ENCODE measurements at places on chromosomes 6 and 20.

DNA sequence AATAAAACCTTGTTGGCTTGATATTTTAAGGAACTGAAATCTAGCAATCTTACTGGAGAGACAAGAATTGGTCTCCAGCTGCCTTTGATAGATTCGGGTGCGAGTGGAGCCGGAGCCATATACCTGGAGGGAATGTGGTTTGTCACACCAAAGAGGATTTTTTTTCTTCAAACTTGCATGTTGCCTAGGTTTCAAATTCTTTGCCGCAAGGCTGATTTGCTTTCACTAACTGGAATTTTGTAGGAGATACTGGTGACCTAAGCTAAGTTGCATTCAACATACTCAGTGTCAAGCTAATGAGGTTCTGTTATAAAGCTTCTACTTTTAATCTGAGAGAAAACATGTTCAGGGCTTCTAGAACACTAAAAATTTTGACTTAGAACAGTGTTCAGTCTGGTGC is 39.7 kb upstream of the ASIP start:
- DNase-seq: no peak

- no peak for DNase-seq
Measured at GRCh38 chr20:43922614-43923013, 8.0 kb downstream of the TOX2 start.

DNA sequence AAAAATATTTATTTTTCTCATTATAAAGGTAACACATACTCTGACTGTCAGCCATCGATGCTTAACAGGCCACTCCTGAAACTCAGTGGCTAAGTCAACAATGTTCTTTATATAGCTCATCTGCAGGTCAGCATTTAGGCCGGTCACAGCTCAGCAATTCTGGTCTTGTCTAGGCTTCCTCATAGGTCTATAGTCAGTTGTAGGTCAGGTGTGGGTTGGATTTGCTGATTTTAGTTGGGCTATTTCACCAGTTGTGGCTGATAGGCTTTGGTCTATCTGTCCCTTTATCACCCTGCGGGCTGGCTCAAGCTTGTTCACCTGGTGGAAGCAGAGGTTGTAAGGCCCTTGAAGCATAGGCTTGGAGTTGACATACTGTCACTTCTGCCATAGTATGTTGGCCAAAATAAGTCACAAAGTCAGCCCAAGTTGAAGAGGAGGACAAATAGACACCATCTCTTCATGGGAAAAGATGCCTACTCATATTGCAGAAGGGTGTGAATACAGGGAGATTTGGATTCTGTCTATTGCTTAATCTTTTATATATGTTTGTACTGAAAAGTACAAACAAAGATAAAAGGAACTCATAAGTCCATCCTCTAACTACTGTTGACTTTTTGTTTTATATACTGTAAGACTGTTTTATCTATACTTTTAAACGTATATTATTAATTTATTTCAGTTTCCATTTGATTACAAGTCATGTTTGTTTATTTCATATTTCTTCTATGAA is 75.0 kb downstream of the BCKDHB start:
- no peak for DNase-seq

DNA sequence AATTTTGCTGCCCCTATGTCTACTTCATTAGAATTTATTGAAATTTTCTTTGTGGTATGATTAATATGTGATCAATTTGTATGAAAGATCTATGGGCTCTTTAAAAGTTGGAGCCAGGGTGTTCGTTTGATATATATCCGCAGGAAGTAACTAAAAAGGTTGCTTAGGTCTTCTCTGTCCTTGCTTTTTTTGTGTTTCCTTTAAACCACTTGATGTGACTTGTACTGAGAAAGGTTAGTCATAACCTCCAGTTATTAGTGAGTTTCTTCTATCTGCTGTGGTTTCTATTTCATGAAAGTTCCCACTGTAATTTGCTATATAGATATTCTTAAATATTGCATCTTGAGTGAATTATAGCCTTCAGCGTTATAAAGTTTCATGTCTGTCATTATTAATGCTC is 585.3 kb upstream of the ARID1B start:
- no peak for DNase-seq

- no peak for DNase-seq
Measured at GRCh38 chr6:75205776-75206575, at the start of gene COL12A1. TSS of gene COL12A1 (minus strand) at chr6:75206053. CDS start at chr6:75202792, 3,261 bp downstream.

DNA sequence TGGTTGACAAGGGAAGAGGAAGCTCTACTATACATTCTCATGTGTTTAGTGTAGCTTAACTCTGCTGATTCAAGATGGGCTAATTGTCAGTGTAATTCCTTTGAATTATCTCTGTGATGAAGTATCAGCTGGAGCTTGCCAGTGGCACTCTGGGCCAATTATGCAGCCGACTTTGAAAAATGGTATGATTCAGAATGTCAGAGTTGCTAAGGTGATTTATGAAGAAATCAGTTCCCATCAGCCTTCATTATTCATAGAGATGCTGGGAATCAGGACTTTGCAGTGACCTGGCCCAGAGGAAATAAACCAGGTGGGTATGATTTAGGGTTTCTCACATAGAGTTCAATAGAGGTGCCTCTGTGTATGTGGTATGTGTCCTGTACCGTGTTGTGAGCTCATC is 33.4 kb downstream of the KCNS1 start:
- no peak for DNase-seq

DNA sequence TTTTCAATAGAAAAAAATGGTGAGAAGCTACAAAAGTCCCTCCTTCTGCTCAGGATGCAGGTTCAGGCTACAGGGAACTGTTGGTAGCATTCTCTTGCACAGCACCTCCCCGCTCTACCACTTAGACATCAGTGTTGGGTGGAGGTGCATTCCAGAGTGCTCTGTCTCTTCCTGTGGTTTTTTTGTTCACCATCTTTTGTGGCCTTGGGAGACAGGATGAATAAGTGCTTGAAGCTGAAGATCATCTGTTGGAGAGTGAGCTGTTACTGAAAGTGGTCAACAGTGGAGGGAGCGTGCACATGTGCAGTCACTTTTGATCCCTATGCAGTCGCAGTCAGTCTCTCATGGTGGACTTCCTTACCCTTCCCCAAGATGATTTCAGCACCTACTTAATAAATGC is 16.6 kb upstream of the BTBD3 start:
- DNase-seq: no peak

- no peak for DNase-seq
Measured at GRCh38 chr6:13229205-13230085, 98.9 kb downstream of the TBC1D7 start.

GRCh38 chr6:112983713-112984261 is 636.7 kb downstream of the RFPL4B start:
- no peak for DNase-seq

DNA sequence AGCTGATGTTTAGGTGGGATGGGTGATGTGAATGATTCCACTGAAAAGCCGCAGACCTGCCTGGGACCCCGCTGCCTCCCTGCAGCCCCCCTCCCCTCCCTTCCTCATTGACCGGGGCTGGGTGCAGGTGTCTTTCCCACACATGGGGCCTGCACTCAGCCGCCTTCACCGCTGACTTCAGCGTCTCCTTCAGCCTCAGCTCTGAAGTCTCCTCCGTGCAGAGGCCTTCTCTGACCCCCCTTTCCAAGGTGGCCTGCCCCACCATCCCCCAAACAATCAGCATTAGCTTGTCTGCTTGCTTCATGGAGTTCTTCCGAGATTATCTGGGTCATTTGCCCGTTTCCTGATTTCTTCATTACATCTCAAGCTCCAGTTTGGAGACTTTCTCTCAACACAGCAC is 140.7 kb downstream of the SMOC2 start:
- no peak for DNase-seq

GRCh38 chr6:143236151-143236798 is 175.6 kb downstream of the AIG1 start:
- DNase-seq: no peak

GRCh38 chr6:48835421-48835958 is 627.6 kb downstream of the MMUT start:
- DNase-seq: no peak

- DNase-seq: no peak
Measured at GRCh38 chr20:1450926-1451491, 15.6 kb downstream of the NSFL1C start.

DNA sequence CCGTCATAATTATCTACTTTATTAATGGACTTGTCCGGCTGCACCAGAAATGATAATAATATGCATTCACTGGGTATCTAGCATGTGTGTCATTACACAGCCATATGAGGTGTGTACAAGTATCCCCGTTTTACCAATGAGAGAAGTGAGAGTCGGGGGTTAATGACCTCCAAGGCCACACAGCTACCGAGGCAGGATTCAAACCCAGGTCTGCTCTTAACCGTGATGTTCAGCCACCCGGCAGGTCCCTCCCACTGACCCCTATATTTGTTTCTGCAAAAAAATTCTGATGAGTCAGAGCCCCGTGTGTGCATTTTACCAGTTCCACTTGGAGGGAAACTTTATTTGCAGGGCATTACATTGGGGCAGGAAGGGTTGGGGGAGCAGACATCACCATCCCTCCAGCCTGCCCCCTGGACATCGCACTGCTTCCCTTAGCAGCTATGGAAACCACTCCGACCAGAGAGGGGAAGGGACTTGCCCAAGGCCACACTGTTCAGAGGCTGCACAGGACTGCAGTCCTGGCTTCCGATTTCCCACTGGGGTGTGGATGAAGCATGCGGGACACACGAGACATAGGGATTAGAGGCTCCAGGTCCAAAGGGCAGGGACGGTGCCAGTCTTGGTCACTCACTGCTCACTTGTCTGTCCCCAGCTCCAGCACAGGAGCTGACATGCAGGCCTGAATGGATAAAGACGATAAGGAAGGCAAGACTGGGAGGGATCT is 10.1 kb upstream of the SRC start:
- DNase-seq: no peak

DNA sequence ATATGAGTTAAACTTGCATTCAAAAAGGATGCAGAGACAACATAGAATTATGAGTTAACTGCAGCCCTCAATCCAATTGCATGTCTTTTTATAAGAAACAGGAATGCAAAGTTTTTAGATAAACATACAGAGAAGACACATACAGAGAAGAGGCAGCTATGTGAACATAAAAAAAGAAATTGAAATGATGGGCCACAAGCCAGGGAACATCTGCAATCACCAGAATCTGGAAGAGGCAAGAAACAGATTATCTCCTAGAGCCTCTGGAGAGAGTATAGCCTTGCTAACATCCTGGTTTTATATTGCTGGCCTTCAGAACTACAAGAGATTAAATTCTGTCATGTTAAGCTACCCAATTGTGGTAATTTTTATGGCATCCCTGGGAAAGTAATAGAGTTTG is 257.2 kb upstream of the EYS start:
- DNase-seq: no peak

DNA sequence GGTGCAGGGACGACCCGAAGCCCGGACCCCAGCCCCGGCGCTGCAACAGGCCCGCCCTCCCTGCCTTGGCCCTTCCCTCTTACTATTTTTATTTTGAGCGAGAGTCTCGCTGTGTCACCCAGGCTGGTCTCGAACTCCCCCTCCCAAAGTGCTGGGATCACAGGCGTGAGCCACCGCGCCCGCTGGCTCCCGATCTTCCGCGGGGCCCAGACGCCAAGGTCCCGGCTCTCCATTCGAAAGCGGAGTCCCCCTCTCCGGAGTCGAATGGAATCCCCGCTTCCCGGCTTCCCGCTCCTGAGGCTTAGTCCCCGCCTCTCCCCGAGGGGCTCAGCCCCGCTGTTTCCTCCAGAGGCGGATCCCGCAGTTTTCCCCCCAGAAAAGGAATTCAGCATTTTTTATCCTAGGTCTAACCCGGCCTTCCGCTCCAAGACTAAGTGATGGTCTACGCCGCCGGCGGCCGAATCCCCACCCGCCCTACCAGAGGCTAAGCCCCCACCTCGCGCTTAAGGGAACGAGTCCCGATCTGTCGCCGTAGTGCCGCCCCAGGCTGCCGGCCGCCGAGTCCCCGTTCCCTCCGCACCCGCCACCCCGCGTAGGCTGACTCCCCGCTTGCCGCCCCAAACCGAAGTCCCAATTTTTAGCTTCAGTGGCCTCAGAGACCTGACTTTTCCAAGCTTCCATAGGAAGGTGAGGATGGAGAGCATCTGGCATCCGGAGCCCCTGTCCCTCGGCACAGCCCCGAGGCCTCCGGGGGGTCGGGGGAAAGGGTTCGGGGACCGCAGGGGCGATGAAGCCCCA is 11.5 kb upstream of the TMC2 start:
- DNase-seq: no peak

DNA sequence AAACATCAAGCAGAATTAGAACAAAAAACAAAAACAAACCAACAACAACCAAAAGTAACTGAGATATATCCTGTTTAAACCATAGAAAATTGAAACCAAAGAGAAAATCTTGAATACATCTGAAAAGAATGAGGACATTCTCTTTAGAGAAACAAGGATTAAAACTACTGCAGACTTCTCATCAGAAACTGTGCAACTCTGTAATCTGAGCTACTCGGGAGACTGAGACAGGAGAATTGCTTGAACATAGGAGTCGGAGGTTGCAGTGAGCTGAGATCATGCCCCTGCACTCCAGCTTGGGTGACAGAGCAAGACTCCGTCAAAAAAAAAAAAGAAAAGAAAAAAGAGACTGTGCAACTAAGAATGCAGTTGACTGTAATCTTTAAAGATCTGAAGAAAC is 153.4 kb downstream of the SYNDIG1 start:
- no peak for DNase-seq

DNA sequence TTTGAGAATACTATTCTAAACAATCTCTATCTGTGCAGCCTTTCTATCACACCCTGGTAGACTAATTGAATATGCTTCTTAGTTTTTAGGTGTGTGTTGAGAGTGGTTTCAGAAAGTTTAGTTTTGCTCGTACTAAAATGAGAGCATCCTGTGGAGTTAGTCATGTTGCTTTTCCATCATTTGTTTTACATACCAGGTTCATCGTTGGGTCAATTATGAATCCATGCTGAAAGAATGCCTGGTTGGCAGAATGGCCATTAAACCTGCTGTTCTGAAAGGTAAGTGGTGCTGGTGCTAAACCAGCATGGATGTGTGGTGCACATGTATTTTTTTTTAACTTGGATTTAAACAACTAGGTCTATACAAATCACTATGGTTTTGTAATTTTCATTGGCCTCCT is 49.3 kb downstream of the CYB5R4 start:
- no peak for DNase-seq

DNA sequence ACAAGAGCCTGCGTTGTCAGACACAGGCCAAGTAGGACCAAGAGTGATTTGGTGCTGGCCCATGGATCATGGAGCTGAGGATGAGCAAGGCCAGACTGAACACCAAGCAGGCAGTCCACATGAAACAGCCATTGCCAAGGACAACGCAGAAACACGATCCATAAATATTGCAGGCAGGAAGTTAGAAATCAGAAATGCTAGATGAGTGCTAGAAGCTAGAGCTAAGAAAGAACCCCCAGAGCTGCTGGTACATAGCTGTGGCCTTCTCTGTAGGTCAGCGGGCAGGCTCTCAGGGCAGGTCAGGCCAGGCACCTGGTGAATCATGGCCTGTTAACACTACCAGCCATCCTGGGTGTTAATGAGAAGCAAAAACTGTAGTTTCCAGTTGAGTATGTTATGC is 119.7 kb downstream of the ALDH8A1 start:
- no peak for DNase-seq

Data from stimulated activated CD4-positive, alpha-beta T cell treated with anti-CD3 and anti-CD28 coated beads, Interleukin-1b, Interleukin-23, amount 100 ng/mL, for 24 hours (primary cell).